ENCODE measurements at places on chromosomes 7 and 10.

- no peak for DNase-seq
Measured at GRCh38 chr7:148588670-148589131, 1.9 kb upstream of the C7orf33 start.

GRCh38 chr7:66824041-66824440, 83.5 kb downstream of the RABGEF1 start:
- DNase-seq, result no peak

GRCh38 chr10:201328-201771, 66.1 kb downstream of the ZMYND11 start:
- DNase-seq, result no peak

DNA sequence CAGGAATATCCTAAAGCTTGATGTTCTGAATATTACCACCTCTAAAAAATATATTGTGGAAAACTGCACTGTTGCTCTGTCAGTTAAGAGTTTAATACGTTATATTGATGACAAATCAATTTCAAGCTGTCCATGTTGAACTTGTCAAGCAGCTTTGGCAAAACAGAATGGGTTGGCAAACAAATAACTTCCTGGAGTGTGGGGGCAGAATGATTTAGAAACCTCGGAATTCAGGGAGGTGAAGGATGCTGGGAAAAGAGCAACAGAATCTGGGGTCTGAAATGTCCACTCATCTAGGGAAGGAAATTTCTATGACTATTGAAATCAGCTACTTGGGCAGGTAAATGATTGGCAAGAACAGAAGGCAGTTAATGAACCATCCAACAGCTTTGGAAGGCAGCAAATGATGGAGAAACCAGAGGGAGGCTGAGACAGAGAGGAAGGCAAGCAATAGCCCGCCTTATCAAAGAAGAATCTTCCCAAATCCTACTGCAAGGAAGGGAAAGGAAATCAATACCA, 95.1 kb upstream of the PALS2 start:
- DNase-seq, result no peak

DNA sequence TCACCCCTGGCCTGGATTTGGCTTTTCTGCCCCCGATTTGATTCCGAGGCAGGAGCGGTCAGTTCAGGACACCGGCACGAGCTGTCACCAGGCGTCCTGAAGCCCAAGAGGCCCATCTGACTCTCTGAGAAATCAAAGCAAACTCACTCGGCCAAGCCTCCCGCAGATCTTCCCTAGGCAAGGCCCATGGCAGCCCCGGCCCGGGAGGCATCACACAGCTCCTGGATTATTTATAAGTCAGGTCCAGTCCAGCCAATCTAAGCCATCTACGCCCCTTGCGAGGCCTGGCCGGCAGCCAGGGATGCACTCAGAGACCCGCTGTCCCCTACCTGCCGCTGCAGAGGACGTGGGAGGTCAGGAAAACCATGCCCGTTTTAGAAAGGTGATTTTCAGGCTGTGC, 87.3 kb upstream of the DIP2C start:
- no peak for DNase-seq

DNA sequence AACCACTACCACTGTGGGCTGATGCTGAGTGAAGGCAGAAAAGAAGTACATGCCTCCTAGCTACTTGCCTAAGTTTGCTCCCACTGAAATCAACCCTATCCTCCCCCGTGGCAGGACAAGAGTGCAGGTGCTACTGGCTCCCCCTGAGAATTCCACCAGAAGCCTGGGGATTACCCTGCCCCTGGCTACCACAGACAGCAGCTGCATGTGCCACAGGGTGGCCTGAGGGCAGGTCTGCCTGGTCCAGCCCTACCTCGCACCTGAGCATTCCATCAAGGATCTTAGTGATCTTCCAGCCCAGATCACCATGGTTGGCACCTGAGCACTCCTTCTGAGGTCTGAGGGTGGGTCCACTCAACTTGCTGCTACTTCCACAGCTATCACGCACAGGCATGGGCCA, 176.4 kb upstream of the SMIM30 start:
- DNase-seq, result no peak

DNA sequence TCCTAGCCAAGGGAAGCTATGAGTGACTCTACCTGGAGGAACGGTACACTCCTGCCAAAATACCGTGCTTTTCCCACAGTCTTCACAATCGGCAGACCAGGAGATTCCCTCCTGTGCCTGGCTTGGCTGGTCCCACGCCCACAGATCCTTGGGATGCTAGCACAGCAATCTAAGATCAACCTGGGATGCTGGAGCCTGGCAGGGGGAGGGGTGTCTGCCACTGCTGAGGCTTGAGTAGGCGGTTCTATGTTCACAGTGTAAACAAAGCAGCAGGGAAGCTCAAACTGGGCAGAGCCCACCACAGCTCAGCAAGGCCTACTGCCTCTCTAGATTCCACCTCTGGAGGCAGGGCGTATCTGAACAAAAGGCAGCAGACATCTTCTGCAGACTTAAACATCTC, 295.3 kb downstream of the ELMO1 start:
- DNase-seq, result no peak

DNA sequence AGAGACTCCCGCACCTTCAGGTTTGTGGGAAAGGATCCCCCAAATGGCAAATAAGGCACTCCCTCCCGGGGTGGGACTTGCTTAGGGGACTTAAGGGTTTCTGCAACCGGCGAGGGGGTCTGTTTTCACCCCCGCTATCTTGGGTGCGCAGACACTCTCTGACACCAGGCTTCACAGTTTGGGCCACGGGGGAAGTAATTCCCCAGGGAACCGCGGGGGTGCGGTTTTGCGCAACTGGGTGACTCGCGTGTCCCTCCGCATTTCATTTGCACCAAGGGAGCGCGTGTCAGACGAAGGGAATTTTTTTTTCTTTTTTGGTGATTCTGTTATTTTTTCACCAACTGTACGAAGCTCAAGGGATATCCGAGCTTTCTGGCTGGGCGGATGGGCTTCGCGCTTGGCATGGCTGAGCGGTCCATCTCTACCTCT, 1.7 kb downstream of the GRM8 start:
- no peak for DNase-seq

DNA sequence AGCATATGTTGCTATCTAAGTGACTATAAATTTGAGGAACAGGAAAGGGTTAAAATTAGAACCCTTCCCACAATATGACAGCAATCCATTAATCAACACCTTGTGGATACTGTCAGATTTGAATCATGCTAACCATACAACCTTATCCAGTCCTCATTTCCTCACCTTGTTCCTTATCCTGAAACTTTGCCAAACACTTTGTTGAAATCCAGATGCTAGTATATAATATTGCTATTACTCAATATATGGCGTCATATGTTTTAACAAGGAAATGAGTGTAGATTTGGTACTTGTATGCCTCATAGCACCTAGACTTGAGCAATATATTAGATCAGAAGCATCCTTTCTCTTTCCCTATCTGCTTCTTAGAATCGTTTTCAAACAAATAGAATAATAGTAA, 66.3 kb upstream of the SLC25A13 start:
- DNase-seq, result no peak

DNA sequence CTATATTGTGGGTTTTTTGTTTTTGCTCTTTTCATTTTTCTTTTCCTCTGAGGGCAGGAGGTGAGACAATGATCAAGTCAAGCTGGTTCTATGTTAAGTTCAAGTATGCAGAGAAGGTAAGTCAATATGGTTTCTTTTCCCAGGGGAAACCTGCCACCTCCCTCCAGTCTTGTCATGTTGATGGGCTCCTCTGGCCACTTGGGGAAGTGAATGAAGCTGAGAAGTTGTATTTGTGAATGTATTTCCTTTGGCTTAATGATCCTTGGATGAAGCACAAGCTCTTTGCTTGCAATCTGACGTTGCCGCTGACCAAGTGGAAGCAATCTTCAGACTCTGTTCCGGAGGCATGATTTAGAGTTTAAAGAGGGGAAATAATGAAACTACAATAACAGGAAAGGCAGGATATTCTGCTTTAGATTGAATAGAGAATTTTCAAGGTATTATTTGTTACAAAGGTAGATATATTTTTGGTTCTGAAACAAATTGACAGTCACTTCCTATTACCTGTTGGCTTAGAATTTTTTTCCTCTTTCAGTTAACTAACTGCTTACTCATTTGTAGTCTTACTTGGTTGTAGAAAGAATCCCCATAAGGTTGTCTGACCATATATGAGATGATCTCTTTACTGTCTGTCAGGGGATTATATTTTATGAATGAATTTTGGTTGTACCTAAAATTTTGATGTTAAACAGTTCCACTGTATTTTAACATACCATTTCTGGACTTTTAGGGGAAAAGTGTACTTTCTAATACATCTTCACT, 369.6 kb downstream of the AUTS2 start:
- DNase-seq, result no peak

DNA sequence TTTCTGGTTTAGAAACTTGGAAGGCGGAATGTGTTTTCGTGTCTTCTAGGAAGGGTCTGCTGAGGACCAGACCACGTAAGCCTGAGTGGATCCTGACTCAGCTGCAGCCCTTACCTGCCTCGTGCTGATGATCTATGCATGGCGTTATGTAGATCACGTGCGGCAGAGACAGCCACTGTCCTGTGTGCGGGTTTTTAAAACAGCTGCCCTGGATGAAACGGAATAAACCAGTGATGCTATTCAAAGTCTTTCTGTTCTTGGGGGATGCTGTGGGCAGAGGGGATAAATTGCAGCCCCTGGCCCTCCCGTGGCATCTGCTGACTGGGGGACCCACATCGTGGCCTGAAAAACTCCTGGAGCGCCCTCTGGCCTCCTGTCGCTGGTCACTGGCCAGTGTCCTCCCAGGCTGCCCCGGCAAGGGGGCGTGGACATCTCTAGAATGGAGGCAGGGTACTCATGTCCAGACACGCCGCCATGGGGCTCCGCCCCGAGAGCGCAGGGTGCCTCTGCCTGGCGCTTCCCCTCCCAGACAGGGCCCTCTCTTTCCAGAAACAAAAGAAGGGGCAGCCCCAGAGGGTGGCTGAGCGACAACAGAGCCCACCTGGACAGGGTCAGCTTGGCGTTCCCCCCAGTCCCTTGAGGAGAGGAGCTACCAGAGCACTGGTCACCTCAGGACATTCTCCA, 13.2 kb downstream of the ALKBH4 start:
- DNase-seq, result no peak

DNA sequence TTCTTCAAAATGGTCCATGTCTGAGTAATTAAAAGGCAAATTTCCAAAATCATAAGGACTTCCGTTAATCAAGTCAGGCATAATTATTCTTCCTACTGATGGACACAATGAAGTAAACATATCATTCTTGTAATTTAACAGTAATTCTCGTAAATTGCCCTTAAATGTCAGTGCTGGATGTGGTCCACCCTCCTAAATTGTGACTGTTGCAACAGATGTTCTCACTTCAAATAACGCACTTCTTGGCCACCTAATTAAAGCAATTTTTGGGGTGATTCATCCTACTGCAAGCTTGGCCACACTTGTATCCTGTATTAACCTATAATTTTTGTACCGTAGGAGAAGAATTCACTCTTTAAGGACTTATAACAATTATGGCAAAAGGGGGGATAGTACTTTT, 1.9 kb downstream of the COL1A2 start:
- DNase-seq, result no peak

GRCh38 chr10:76624470-76624869, 1013.1 kb downstream of the KCNMA1 start:
- no peak for DNase-seq

DNA sequence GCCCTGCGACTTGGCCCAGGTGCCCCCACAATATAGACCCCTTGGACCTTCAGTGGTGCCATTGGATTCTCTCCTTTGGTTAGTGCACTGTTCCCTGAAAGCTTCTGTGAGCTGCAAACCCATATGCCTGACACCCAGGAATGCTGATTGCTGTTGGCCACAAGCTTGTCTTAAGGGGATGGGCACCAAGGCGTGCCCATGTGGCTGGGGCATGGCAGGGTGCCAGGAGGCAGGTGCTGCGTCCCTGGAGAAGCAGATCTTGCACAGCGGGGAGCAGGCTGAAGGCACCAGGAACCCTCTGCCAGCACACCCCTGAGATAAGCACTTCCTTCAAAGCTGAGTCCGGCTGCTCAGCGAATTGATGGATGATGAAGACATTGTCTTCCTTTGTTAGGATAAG, 411.8 kb downstream of the SDK1 start:
- DNase-seq, result no peak

- no peak for DNase-seq
Measured at GRCh38 chr10:61397175-61397986, 55.8 kb downstream of the TMEM26 start.

DNA sequence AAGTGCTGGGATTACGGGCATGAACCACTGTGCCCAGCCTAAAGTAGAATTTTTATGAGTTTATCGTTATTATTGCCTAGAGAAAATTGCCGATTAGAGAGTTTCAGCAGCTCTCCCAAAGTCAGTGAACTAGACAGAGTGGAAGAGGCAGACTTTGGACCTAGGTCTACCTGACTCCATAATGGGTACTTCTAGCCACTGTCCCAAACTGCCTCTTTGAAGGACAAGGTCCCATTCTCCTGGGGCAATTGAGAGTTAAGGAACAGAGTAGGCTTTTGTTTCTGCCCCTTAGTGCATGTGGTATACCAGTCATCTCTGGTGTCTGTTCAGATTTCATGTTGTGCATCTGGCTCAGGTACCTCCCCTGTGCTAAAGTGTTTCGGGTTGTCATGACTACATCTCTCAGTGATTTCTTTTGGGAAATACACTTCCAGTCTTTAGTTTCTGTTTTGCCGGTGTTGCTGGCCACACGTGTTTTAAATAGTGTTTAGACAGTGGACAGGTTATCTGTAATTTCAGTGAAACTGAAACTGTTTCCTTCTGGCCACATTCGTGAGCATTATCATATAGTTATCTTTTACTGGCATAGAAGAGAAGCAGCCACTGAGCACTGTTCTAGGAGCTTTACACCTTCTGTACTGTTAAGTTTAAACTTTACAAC, 4.7 kb downstream of the TMEM236 start:
- DNase-seq, result no peak

DNA sequence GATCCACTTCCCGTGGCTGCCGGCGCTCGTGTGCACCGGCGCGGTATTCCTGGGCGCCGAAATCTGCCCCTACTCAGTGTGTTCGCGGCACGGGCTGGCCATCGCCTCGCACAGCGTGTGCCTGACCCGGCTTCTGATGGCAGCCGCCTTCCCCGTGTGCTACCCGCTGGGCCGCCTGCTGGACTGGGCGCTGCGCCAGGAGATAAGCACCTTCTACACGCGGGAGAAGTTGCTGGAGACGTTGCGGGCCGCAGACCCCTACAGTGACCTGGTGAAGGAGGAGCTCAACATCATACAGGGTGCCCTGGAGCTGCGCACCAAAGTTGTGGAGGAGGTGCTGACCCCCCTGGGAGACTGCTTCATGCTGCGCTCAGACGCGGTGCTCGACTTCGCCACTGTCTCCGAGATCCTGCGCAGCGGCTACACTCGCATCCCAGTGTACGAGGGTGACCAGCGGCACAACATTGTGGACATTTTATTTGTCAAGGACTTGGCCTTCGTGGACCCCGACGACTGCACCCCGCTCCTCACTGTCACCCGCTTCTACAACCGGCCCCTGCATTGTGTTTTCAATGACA, 1.3 kb downstream of the CNNM1 start:
- no peak for DNase-seq
